ENCODE measurements at places on chromosomes 16 and 17. TPM values are rescaled to one million over a fixed set of nuclear protein-coding genes. Genes with fewer than 3 reads are reported as not detected.

Gene BLMH
- 29.5 TPM for total RNA-seq

Gene TMEM238L
- not detected for total RNA-seq

Gene PPP1R9B
- 38.3 TPM for total RNA-seq

Gene BRD7
- total RNA-seq, result 34.5 TPM

Gene CDH16
- 0.11 TPM for total RNA-seq

Gene SHISA9
- total RNA-seq, result under 0.01 TPM

Gene PGS1
- total RNA-seq, result 26.7 TPM

Gene MFAP4
- total RNA-seq, result 2.1 TPM

Gene ADAD2
- total RNA-seq, result not detected

Gene GAN
- total RNA-seq, result 13.0 TPM

Gene CBLN1
- not detected for total RNA-seq

Gene BICDL2
- not detected for total RNA-seq

Gene HOXB2
- total RNA-seq, result 7.8 TPM

Gene KRTAP2-2
- total RNA-seq, result not detected

Gene CES1
- not detected for total RNA-seq

Gene CLEC10A
- not detected for total RNA-seq

Gene PMP22
- 0.79 TPM for total RNA-seq

Gene MT1A
- total RNA-seq, result not detected

Gene FAHD1
- 27.9 TPM for total RNA-seq

Gene KRT25
- total RNA-seq, result not detected

Gene BRIP1
- total RNA-seq, result 8.2 TPM

Gene ITGA2B
- total RNA-seq, result 1.2 TPM

Gene MPV17L
- total RNA-seq, result not detected

Gene RCVRN
- total RNA-seq, result not detected

Gene SPATA20
- 59.0 TPM for total RNA-seq

Gene SALL1
- not detected for total RNA-seq

Gene AIPL1
- not detected for total RNA-seq

Gene PHOSPHO1
- total RNA-seq, result not detected

Gene GUCY2D
- total RNA-seq, result not detected

Gene NT5C
- 68.2 TPM for total RNA-seq

Gene SRCIN1
- total RNA-seq, result not detected

Gene OTOA
- 0.11 TPM for total RNA-seq

Gene JUP
- 302 TPM for total RNA-seq

Gene STAT5A
- 4.3 TPM for total RNA-seq

Gene CTU2
- 13.0 TPM for total RNA-seq

Gene GNG13
- total RNA-seq, result 0.39 TPM

Gene TAT
- total RNA-seq, result not detected

Gene USP10
- total RNA-seq, result 36.5 TPM

Gene PRCD
- total RNA-seq, result 0.43 TPM

Gene PPY
- not detected for total RNA-seq

Gene HCRT
- not detected for total RNA-seq

Gene WDR59
- 32.2 TPM for total RNA-seq

Gene SCGB1C2
- not detected for total RNA-seq

Gene ANKRD40CL
- under 0.01 TPM for total RNA-seq

Gene TAC4
- not detected for total RNA-seq

Gene ZMYND15
- not detected for total RNA-seq

Gene SLC52A1
- total RNA-seq, result 0.33 TPM

Gene ABCA6
- total RNA-seq, result 0.11 TPM
